ENCODE measurements at places on chromosomes 11 and 22.

DNA sequence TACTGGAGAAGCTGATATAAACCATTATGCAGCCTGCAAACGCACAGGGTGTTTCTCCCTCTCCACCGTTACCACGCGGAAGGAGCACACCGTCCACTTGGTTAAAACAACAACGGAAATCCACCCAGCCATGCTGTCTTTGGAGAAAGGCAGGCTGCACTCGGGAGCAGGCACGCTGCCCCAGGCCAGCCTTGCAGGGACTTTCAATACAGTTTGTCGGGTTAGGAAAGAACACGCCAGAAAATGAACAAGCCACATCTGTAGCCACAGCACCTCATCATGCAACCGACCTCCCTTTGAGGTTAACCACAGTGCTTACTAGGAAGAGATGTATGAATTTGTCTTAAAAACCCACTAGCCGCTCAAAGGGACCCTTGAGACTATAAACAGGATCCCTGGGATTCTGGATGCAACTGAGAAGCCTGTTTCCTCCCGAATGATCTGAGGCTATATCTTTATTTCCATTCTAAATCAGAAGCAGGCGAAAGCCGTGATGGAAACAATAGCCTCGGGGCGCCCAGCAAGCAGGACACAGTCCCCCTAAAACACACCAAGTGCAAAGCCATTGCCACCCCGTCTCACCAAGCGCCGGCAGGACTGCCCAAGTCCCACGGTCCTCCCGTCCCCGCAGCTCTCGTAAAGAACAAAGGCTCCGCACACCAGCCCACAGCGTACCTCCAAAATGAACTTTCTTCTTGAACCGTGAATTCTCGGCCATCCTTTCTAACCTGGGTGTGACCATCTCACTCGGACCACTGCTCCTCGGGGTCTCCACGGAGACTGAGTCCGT, 318.9 kb downstream of the CTTN start:
- no peak for DNase-seq

GRCh38 chr11:14584595-14584994, 59.0 kb upstream of the PDE3B start:
- DNase-seq = no peak

DNA sequence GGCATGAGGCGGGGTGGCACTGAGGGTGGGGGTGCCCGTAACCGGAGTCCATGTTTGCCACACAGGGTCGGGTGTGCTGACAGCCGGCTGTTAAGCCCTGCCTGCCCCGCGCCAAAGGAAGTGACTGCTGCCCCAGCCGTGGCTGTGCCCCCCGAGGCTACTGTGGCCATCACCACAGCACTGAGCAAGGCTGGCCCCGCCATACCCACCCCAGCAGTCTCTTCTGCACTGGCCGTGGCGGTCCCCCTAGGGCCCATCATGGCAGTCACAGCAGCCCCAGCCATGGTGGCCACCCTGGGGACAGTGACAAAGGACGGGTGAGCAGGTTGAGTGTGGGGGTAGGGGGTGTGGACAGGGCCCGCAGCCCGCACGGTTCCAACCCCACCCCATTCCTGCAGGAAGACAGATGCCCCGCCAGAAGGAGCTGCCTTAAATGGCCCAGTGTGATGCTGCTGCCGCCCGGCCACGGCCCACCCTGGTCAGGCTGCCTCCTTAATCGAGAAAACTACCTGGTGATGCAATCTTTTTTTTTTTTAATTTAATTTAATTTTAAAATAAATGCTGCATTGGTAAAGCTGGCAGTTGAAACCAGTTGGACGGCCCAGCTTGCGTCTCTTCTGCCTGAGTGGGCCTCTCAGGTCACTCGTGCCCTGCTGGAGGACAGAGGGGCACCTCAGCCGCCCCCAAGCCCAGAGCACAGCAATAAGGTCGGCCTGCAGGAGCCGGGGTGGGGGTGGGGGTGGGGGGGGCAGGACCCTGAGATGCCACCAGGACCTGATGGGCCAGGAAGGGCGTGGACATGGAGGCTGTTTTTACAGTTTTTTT, 30.8 kb downstream of the SBF1 start:
- no peak for DNase-seq

DNA sequence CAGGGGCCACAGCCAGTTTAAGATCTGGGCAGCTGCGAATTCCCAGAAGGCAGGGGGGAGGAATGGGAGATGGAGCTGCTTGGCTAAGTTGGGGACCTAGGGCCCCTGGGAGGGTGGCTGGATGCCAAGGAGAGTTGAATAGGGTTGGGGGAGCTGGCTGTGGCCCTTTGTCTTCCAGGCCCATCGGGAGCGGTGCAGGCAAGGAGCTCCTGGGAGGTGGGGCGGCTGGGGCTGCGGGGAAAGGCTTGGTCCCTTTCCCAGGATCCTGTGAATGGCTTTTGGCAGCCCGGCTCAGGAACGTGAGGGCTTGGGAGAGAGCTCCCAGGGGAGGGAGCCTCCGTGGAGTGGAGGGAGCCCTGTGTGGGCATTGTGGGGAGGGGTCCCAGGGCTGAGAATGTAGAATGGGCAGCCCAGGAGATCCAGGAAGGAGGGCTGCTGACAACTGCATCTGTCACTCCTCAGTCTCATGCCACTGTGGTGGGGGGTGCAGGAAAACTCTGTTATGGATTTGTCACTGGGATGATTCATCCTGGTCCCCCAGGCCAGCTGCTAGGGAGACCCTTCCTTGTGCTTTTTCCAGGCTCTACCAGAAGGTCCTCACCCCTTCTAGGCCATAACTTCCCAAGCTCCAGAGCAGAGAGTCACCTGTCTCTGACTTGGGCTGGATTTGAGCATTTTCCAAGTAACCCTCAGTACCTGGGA, 6.0 kb downstream of the FREY1 start:
- DNase-seq = no peak

DNA sequence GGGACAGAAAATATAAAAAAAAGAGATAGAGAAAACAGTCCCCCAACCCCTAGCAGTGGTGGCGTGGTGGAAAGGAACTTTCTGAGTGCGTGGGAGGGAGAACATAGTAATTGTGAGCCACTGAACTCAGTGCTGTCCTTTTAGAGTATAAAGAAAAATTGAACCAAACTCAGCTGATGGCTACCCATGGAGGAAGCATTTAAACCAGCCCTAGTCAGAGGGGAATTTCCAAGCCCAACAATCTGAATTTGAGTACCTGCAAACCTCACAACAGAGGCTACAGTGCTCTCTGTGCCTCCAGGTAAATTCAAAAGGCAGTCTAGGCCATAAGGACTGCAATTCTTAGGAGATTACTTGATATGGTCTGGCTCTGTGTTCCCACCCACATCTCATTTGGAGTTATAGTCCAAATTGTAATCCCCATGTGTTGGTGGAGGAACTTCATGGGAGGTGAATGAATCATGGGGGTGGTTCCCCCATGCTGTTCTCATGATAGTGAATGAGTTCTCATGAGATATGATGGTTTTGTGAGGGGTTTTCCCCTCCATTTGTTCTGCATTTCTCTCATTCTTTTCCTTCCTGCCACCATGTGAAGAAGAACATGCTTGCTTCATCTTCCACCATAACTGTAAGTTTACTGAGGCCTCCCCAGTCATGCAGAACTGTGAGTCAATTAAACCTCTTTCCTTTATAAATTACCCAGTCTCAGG, 687.8 kb downstream of the FAM181B start:
- DNase-seq = no peak

DNA sequence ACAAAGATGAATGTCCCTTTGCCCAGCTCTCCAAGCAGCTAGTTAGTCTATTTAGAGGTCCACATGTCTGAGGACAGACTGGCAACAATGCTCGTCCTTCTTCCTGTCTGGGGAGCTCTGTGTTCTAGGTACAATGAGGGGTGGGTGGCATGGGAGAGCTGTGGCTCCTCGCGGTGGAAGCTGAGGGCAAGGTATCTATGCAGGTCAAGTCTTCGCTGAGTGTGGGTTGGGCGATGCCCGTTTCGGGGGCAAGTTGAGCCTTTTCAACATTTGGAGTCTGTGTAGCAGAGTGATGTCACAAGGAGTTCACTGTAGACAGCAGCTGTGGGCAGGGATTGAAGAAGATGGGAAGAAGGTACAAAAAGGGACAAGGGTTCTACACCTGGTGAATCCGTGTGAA, 163.2 kb downstream of the FEZ1 start:
- DNase-seq = no peak

DNA sequence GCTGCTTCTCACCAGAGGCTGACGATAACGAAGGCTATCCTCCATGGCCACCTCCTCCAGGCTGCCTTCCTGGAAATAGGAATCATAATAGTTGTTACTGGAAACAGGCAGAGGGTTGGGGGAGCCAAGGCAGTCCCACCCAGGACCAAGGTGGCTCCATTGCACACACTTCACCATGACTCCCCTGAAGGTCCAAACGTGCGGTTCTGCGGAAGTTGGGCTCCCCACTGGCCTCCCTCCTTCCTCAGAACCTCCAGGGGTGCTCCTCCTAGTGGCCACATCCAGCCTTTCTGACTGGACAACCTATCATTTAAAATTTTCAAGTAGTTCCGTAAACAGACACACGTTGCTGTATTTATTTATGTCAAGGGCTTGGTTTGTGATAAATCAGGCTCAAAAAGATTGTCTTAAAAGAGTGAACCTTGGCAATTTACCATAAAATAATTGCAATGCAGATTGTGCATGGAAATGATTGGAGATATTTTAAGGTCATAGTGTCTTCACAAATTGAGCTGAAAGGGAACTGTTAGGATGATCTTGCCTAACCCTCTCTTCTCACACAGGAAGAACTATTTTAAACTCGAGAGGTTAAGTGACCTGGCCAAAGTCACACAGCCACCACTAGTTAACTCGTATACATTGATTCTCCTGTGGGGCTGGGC, 1.4 kb upstream of the TCN2 start:
- no peak for DNase-seq

DNA sequence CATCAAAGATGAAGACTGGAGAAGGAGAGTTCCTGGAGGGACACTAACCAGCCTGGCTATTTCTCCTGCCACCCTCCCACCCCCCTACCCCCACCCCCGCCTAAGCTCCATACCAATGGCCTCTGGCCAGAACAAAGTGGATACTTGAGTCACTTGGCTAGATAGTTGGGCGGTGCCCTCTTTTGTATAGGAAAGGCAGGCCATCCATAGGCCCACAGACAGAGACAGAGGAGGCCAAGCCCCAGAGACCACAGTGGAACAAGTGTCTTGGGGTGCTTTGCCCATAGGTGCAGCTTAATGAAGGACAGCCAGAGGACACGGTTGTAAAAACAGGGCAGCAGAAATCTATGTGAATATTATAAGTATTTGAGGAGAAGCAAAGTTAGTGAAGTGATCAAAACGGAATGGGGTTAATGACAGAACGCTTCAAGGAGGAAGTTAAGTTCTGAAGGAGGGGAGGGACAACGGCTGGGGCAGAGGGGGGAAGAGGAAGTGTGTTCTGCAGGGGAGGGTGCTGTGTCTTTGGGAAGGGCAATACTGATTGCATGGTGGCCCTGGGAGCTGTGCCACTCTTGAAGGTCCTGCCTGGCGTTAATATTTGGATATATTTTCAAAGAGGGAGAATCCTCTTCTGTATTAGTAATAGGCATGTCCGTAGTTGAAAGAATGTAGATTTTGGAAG, 32.7 kb downstream of the FLI1 start:
- DNase-seq = no peak

GRCh38 chr22:48097723-48098122, 1335.3 kb downstream of the TBC1D22A start:
- DNase-seq = no peak

DNA sequence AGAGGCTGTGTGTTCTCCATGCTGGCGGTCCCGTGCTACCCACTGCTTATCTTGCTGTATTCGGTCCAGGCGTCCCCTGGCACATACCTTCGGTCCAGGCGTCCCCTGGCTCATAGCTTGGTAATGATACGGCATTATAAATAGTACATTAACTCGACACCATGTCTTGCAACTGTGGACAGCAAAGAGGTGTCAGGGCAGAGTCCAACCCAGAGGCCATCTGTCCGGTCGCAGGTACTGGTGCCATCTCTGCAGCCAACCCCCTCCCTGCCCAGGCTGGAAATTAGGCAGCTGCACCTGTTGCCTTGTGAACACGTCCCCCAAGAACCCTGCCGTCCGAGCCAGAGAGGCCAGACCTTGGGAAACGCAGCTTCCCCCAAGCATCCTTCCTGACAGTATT, 634.3 kb downstream of the BRD1 start:
- DNase-seq = no peak

GRCh38 chr11:12109591-12110196, 696 bp upstream of the MICAL2 start:
- DNase-seq = no peak

DNA sequence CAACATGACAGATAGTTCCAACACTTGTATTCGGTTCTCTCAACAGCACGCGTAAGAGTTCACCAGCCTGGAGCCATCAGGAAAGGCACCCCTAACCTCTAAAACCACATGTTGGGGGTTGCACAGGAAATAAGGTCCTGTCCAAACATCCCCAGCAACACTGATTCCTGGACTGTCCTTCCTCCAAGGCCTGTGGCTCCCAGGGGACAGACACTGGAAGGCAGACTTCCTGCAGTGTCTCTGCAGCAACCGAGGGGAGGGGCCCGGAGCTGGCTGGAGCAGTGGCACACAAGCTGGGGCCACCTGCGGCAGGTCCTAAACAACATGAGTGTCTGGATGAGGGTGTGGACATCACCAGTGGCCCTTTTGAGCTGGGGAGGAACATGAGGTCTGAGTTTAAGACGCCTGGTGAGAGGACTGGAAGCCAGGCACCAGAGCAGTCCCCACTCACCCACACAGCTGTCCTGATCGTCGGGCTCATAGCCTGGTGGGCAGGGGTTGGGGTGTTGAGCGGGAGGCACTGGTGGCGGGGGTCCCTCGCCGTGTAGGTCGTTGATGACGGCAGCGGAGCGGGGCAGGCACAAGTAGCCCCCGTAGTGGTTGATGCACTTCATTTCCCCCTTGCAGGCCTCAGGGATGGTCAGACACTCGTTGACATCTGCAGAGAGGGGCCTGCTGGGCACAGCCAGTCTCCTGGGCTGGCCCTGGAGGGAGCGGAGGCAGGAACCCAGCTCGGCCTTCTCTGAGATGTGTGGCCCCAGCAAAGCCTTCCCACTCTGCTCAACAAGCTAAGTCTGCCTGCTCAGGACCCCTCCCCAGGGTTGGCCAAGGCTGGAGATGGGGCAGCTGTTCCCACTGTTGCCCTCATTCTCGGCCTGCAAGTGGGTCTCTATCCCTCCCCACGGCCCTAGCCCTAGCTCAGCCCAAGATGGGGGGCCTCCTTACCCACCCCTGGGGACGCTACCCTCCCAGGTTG, 1.6 kb downstream of the EFEMP2 start:
- no peak for DNase-seq

DNA sequence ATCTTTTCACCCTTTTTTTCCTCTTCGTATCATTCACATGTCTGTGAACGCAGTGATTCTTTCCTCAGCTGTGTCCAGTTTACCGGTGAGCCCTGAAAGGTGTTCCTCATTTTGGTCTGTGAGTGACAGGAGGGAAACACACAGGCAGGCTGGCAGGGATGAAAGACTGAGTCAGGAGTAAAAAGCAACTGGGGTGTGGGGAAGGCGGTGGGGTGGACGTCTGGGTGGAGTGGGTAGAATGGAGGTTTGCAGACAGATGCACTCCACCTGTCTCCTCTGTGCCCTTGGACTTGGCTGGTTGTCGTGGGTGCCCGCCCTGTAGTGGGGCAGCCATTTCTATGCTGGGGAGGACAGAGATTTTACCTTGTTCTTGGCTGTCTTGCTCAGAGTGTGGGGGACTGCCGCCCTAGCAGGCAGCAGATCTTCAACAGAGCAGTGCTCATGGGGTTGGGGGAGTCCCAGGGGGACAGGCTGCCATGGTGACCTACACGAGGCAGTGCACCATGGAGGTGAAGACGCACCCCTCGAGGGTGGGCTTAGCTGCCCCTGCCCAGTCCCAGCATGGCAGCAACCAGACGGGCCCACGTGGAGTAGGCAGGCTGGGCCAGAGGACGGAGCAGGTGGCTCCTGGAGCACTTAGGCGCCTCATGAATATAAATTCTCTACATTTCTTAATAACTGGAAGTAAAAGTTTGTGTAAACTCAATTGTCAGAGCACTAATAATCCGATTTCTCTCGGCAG, 603.7 kb downstream of the TBC1D22A start:
- no peak for DNase-seq

- no peak for DNase-seq
Observed at GRCh38 chr11:2122222-2122906, 16.8 kb downstream of the IGF2 start.

All from left kidney (tissue), 8 donors.